AG10803 (cell line): ENCODE measurements at places on chromosomes 16 and 17.
A peak's percentile ranks its signal among the peaks of the same experiment; 100 is the strongest.

- peak; percentile 88 for DNase-seq
Observed at GRCh38 chr17:45341533-45342158, 24.8 kb upstream of the MAP3K14 start.

GRCh38 chr17:5816491-5817070 lies 232.3 kb upstream of the NLRP1 start:
- DNase-seq, result no peak

DNA sequence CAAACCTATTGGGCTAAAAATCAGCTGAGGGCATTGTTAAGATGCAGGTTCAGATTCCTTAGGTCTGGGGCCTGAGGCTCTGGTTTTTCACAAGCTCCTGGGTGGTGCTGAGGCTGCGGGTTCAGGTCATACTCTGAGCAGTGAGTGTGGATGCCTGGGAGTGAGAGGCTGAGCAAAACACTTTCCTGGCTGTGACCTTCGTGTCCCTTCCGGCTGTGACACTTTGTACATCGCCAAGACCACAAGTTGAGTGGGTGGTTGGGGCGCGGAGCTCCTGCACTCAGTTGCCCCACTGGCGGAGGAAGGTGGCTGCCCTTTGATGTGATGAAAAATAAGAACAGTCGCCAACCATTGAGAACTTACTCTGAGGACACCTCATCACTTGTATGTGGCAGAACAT lies 24.8 kb downstream of the CCR7 start:
- no peak for DNase-seq

GRCh38 chr16:78794581-78795250 lies 695.3 kb downstream of the WWOX start:
- DNase-seq, result no peak

DNA sequence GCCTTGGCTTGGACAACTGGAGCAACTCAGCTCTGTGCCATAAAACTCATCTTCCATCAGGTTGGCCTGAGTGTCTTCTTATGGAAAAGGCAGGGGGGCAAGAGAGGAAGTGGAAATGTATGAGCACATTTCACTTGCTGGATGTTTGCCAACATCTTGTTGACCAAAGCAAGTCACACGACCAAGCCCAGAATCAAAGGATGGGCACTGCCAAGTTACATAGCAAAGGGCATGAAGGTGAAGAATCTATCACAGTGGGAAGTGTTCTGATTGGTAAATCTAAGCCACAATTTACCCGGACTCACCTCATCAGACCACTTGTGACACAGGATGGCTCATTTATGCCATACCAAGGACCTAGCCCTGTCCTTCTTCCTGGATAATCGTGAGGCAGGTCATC lies 310.5 kb upstream of the IRX5 start:
- no peak for DNase-seq

DNA sequence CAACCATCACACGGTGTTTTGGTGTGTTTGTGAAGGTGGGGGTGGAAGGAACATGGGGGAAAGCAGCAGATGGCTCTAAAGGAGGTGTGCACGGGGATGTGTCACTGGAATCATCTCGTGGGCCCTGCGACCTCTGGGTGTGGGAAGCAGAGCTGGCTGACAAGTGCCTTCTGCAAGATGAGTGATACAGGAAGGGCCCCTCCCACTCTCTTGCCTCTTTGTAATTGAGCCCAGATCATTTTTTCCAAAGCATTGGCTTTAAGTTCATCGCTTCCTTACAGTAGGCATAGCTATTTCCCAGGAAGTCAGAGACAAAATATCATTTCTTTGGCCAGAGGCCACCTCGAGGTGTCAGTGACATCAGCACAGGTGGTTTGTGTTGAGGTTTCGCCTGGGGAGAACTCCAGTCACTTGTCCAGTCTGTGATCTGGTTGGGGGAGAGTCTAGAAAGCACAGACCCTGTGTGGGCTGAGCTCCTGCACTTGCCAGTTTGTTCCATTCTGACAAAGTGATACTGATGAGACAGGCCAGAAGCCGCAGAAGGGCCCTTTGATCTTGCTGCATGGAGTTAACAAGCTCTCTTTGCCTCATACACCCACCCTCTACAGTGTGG lies 20.6 kb upstream of the SNTB2 start:
- no peak for DNase-seq

DNA sequence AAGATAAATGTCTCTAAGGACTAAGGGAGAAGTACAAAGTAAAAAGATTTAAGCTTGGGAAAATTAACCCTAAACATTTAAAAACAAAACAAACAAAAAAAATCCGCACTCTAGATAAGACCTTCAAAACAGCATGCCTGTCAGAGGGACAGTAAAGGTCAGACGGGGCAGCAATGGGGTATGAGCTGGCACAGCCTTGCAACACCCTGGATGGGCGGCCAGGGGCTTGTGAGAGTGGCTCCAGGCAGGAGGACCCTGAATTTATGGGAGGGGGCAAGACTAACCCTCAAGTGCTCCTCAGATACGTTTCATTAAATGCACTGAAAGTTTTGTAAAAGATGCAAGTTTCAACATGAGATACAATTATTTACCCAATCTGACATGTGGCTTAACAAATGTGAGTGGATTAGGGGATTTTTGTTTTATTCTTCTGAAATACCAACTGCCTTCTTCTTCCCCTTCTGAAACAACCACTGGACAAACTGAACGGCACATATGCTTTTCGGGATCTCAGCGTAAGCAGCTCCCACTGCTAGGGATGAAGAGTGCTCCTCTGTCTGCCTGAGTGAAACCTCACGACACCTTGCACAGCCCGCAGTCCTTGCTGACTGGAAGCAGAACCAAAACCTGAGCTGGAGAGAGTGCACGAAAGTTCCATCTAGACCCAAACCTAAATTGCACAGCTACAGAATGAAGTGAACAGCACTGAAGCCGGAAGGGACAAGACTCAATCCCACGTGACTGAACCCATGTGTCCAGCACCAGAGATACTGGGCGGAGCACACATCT lies 128.4 kb downstream of the ANKRD11 start:
- no peak for DNase-seq

- no peak for DNase-seq
Observed at GRCh38 chr16:78553268-78554039, 454.0 kb downstream of the WWOX start.

DNA sequence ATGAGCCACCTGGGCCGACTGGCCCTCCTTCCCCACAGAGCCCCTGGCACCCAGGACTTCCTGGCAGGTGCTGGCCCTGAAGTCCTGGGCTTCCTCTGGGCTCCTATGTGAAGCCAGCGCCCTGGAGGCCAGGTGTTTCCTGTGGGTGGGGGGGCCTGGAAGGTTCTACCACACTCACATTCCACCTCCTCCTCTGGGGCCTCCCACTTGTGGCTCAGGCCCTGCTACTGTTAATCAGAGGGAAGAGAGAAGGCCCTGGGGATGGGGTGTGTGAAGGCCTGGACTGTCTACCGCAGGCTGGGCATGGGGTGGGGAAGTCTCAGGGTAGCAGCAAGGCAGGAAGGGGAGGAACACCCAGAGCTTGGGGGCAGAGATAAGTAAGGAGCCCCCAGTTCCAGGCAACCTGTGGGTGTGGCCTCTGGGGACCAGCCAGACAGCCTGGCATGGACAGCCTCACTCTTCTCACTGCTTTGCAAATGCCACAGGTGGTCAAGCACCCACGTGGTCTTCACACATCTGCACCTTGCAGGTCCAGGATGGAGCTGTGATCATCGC lies 111.9 kb upstream of the TNRC6C start:
- DNase-seq, result no peak
